ENCODE measurements at places on chromosomes 2 and 18. TPM values are rescaled to one million over a fixed set of nuclear protein-coding genes. Genes with fewer than 3 reads are reported as not detected.

The MAB21L4 gene
- not detected for total RNA-seq

The ANKRD53 gene
- total RNA-seq, result not detected

The FOXI3 gene
- not detected for total RNA-seq

The FNDC4 gene
- total RNA-seq, result not detected

The KLHL29 gene
- total RNA-seq, result 0.13 TPM

The STPG4 gene
- total RNA-seq, result not detected

The DIPK1C gene
- not detected for total RNA-seq

The USP37 gene
- 31.5 TPM for total RNA-seq

The RGPD4 gene
- total RNA-seq, result 0.72 TPM

The SAG gene
- total RNA-seq, result not detected

The OXER1 gene
- total RNA-seq, result not detected

The DNER gene
- total RNA-seq, result not detected

The LYG1 gene
- total RNA-seq, result 1.0 TPM

The NPAS2 gene
- 1.8 TPM for total RNA-seq

The DPY30 gene
- 78.2 TPM for total RNA-seq

The CRYGC gene
- total RNA-seq, result not detected

The SMCHD1 gene
- total RNA-seq, result 93.7 TPM

The YWHAQ gene
- 565 TPM for total RNA-seq

The CD8A gene
- total RNA-seq, result 359 TPM

The GKN2 gene
- not detected for total RNA-seq

The FBXO48 gene
- total RNA-seq, result 1.5 TPM

The AKAIN1 gene
- total RNA-seq, result not detected

The KCNJ13 gene
- total RNA-seq, result not detected

The MTA3 gene
- 20.0 TPM for total RNA-seq

The BCL2 gene
- total RNA-seq, result 60.5 TPM

The CFAP65 gene
- total RNA-seq, result not detected

The UGT1A3 gene
- total RNA-seq, result not detected

The CXCR4 gene
- 106 TPM for total RNA-seq

The ERBB4 gene
- total RNA-seq, result not detected

The MSGN1 gene
- not detected for total RNA-seq

The ADAM23 gene
- total RNA-seq, result 0.98 TPM

The CCDC142 gene
- 22.8 TPM for total RNA-seq

The TTC27 gene
- total RNA-seq, result 41.7 TPM

The LPIN1 gene
- 37.1 TPM for total RNA-seq

The KHK gene
- total RNA-seq, result 17.8 TPM

The GALR1 gene
- total RNA-seq, result not detected
